Adrenal gland (tissue), 19 donors: ENCODE measurements at places on chromosomes 16 and 17.
A peak's percentile ranks its signal among the peaks of the same experiment; 100 is the strongest.

GRCh38 chr17:43803758-43804157, 23.5 kb downstream of the CFAP97D1 start:
- no peak for DNase-seq

GRCh38 chr16:50718061-50718760, 23.7 kb upstream of the CYLD start:
- no peak for DNase-seq

DNA sequence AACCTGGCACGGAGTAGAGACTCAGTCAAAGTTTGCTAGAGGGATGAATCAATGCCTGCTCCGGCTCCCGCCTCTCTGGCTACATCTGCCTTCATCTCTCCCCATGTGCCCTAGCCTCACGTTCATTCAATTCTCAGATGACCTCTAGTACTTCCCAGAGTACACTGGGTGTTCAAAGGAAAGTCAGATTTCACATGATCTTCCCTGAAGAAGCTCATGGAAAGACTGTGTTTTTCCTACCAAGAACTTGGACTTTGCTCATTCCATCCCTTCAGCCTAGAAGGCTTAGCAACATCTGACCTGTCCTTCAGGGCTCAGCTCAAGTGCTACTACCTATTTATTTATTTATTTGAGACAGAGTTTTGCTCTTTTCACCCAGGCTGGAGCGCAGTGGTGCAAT, 11.1 kb upstream of the TNK1 start:
- DNase-seq = no peak

- no peak for DNase-seq
These were observed 28.8 kb downstream of the MSI2 start for GRCh38 chr17:57284984-57285646.

DNA sequence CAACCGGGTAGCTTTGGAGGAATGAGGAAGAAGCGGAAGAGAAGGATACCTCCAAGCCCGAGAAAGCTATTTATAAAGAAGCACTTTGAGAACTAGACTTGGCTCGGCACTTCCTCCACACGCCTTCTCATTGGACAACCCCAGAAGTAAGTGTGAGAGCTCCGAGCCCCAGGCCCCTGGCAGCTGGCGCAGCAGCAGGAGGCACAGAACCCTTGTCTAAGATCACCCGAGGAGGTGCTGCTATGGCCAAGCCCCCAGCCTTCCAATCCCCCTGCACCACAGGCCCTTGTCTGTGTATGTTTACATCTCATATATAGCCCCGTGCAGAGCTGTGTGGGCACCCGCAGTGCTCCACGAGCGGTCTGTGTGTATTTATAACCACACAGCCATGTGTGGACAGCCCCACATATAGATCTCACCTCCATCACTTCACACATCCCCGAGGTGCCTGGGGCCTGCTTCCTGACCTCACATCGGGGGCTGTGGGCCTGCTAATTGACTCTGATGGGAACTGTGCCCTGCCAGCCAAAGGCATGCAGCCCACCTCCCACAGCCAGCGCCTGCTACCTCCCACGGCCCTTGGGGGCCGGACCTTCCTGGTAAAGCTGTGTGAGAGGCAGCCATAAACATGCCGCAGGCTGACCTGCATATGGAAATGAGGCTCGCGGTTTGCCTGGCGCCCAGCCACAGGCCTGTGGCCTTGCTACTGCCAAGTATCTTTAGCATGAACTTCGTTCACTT, 96.1 kb downstream of the C17orf67 start:
- DNase-seq = peak; percentile 10

GRCh38 chr16:16019488-16019887, 70.1 kb downstream of the ABCC1 start:
- no peak for DNase-seq

GRCh38 chr17:3828151-3828851, 17.7 kb downstream of the NCBP3 start:
- peak; percentile 50 for DNase-seq

DNA sequence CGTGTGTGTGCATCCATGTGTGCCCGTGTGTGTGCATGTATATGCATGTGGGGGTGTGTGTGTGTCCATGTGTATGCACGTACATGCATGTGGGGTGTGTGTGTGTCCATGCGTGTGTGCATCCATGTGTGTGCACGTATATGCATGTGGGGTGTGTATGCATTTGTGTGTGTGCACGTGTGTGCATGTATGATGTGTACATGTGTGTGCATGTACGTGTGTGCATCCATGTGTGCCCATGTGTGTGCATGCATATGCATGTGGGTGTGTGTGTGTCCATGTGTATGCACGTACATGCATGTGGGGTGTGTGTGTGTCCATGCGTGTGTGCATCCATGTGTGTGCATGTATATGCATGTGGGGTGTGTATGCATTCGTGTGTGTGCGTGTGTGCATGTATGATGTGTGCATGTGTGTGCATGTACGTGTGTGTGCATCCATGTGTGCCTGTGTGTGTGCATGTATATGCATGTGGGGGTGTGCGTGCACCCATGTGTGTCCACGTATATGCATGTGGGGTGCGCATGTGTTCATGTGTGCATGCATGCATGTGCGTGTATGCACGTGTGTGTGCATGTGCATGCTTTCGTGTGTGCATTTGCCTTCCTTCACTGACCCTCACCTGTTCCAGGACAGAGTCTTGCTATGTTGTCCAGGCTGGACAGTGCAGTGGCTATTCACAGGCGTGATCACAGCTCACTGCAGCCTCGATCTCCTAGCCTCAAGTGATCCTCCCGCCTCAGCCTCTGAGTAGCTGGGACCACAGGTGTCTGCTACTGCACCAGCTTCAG, 129.6 kb upstream of the TNRC6C start:
- DNase-seq = no peak

- DNase-seq = peak; percentile 16
These were observed 116.6 kb downstream of the PRKCB start for GRCh38 chr16:23952128-23952970.

GRCh38 chr16:31664683-31665482, 137.2 kb downstream of the AHSP start:
- DNase-seq = no peak

DNA sequence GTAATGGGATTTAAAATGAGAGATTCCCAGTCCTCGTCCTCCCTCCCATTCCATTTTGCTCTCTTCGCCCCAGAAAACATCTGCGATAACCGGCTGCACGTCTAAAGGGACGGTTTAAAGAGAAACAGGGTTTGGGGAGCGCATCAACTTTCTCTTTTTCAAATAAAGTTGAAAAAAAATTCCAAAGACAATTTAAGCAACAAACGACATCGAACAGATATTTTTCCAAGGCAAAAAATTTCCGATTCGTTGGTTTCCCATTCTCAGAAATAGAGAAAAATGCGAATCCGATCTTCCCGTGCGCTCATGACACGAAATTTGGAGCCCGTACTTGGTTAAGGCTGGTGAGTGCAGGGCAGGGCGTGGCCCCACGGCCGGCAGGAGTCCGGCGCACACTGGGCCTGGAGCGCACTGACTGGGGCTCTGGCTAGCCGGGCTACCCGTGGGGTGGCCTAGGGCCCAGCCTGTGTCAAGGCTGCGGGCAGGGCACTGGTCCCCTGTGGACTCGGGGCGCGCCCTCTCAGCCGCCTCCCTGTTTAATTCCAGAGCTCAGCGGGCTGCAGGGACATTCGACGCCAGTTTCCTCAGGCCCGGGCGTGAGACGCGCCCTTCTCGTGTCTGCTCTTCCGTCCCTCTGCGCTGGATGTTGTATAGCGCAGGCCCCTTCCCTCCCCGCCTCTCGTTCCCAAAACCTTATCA, 17.9 kb upstream of the ZFHX3 start:
- DNase-seq = no peak

GRCh38 chr17:72407931-72408330, 287.1 kb downstream of the SOX9 start:
- DNase-seq = no peak

- DNase-seq = no peak
These were observed 148.5 kb upstream of the WSCD1 start for GRCh38 chr17:5921512-5922282.

DNA sequence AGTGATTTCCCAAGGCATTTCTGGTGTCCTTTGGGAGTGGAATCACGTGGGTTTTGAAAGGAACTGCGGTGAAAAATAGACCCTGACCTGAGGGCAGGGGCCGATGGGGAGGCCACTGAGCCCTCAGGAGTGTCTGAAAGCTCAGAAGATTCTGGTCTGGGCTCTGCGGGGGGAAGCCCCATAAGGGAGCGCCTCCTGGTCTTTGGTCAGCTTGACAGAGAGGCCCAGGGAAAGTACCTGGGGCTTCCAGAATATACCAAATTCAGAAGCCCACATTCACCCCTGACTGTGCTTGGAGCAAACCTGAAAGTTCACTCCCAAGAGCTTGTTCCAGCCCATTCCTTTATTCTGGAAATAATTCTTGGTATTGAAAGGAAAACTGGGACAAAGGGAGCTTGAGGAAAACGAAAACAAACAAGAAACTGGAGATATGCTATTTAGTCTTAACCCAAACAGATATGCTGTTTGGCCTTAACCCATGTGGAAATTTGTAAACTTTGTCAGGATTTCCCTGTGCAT, 23.2 kb upstream of the NAGLU start:
- DNase-seq = peak; percentile 29

- DNase-seq = no peak
These were observed 14.7 kb downstream of the ST6GALNAC2 start for GRCh38 chr17:76570877-76571471.

DNA sequence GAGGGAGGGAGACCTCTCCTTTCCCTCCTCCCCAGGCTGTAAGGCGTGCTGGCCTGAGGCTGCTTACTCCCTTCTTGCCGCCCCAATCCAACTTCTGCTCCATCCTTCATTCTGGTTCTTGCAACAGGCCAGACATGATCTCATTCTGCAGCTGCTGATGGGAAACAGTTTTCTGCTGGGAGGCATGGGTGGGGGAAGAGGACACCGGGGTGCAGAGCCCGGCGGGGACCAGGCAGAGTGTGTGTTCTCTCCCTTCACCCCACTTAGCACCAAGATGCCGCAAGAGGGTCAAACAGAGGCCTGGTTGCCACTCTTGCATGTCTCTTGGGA, 1.4 kb downstream of the SARM1 start:
- DNase-seq = no peak

- no peak for DNase-seq
These were observed 108.8 kb downstream of the IRX5 start for GRCh38 chr16:55039511-55039910.

- DNase-seq = no peak
These were observed 68.5 kb downstream of the WWP2 start for GRCh38 chr16:69830534-69831211.

- no peak for DNase-seq
These were observed 14.5 kb downstream of the ZC3H18 start for GRCh38 chr16:88584676-88585075.

DNA sequence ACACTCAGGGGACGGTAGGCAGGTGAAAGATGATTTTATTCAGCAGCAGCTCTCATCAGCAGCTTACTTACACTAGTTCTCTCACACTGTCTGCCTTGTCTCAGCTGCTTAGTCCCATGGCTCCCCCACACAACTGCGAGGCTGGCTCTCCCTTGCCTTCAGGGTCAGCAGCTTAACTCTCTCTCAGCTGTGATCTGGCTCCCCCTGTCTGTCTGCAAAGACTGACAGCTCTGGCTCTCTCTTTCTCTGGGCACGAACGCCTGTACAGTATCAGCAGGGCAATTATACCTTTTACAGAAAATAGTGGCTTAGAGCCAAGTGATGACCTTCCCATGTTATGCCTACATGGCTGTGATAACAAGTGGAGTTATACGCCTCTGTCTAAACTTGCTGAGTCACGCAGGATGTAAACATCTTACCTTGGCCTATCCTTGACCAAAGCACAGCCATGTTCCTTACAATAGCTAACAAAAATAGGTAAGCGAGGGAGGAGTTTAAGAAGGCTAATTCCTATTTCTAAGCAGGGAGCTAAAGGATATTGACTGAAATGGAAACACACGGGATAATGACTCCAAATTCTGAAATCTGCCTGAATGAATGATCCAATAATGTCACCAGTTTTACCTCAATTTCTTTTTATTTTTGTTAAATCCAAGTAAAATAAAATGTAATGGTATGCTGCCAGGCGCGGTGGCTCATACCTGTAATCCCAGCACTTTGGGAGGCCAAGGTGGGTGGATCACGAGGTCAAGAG, 1.1 kb upstream of the NDUFAB1 start:
- peak; percentile 70 for DNase-seq

DNA sequence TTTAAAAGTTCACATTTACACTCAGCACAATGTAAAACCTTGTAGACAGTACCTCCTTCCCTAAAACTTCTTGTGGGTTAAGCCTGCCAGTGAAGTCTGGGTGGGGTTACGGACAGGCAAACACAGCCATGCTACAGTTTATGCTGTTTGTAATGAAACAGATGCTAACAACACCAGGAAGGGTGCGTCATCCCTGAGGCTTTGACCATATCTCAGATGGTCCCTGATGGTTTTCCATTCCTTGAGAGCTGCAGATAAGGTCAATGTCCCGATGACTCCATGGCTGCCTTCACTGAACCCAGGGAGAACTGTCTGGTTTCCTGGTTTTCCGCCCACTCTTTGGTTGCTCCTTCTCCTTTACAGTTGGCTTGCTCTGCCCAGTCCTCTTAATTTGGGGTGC, 29.1 kb downstream of the GAS7 start:
- no peak for DNase-seq

DNA sequence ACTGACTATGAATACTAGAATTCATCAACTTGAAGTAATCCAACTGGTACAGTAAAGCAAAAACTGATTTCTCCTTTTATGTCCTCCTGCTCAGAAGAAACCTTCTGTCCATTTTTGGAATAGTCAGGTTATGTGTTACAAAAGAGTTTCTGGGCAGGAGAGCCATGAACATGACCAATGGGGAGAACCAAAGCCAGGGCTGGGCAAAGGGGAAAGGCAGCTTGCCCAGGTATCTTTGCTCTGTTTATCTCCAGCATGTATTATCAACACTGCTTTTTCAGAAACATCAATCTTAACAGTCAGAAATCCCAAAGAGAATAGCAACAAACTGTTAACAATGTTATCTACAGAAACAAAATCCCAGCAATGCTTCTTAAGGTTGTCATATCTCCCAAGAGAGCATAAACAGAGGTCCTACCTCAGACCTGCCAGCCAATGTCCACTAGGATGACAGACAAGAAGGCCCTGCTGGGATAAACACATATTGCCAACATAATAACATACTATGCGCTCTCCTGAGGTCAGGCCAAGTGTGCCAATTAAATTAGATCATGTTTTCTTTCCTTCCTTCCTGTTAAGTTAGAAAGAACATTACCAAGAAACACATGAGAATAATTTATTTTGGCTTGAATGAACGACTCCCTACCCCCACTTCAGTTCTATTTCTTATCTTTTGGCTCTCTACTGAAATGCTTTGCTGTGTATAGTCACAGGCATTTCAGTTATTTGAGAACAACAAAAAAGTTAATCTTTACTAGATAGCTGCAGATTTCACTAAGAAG, 28.0 kb downstream of the BLMH start:
- DNase-seq = no peak

GRCh38 chr16:4136229-4136813, 20.1 kb upstream of the ADCY9 start:
- no peak for DNase-seq

DNA sequence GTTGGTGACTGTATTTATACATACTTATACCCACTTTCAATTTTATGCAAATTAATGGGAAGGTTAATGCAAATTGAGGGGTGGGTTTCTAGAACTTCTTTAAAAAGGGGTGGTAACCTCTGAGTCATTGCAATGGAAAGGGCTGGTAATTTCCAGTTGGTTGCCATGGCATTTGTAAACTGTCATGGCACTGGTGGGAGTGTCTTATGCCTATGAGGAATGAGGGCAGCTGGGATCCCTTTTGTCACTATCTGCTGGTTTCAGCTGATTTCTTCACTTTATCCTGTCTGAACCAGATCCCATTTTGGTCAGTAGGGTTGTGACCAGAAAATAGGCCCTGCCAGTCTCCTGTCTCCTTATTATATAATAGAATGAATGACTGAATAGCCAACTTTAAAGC, 1006.7 kb upstream of the GOT2 start:
- no peak for DNase-seq
